ENCODE measurements at places on chromosomes 2 and 18.

GRCh38 chr2:19377717-19378116 is 19.3 kb upstream of the OSR1 start:
- no peak for DNase-seq

GRCh38 chr2:226137201-226137811 is 662.3 kb downstream of the IRS1 start:
- no peak for DNase-seq

GRCh38 chr2:105398336-105399206 is at the start of gene FHL2:
FHL2 (minus strand) TSS chr2:105399051; CDS start chr2:105386516, 12,535 bp downstream.
- peak; percentile 19 for DNase-seq

DNA sequence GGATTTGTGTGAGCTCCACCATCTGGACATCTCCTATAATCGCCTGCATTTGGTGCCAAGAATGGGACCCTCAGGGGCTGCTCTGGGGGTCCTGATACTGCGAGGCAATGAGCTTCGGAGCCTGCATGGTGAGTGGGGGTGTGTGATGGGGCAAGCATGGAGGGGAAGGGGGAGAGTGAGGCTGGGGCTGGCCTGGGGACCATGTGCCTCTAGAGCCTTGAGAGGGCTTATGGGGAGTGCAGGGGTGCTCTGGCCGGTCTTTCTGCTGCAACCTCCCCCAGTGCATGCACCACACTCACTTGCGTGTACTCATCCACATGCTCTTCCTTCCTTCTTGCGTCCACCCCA is 7.9 kb downstream of the STK11IP start:
- no peak for DNase-seq

- DNase-seq, result no peak
Measured at GRCh38 chr18:37874721-37875120, 309.1 kb upstream of the CELF4 start.

GRCh38 chr2:111054791-111055691 is 65.7 kb upstream of the BCL2L11 start:
- DNase-seq, result no peak

DNA sequence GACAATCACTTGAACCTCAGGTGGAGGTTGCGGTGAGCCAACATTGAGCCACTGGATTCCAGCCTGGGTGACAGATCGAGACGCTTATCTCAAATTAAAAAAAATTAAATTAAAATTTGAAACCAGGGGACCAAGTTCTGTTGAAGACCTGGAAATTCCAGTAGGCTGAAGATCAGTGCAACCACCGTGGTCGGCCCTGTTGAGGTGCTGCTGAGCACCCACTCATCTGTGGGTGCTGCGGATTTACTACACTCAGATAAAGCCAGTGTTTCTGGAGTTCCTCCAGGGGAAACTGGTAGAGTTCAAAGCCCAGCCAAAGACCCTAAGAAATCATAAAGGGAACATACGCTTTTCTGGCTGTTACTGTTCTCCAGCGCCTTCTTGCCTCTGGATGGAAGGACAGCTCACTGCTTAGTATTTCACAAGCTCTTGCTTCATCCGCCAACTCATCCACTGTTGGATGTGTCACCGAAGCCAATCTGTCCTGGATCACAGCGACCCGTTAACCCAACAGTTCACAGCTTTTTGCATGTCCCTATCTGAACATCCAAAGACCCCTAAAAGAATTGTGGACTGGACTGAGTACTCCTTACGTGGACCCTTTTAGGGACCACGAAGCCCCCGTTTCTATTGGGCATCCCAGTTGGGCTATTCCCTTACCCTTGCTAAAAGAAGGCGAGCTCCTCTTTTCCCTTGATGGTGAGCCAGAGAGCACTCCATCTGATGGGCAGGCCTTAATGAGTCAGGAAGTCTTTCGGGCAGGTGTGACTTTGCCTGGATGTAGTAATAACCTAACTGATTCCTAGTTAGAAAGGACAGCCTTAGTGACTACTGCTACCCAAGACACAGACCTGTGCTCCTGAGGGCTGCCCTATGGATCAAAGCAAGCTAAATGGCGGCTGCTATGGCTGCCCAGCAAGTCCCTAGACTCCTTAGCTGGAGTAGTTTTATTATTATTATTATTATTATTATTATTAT is 6.0 kb upstream of the ALPP start:
- DNase-seq, result no peak

DNA sequence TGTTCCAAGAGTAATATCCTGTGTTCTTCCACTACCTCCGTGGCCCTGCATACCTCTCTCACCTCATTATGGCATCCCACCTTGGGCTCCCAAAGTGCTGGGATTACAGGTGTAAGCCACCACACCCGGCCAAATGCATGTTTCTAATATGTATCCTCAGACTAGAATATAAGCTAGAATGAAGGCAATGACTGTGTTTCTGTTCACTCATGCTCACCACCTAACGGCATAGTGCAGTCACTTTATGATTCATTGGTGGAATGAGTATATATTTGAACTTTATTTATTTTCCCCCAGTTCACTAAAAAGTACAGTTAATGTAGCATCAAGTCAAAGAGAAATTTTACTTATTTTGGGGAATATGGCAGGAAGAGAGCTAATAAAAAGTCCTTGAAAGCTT is 11.3 kb downstream of the PIGN start:
- DNase-seq, result no peak

GRCh38 chr18:76859474-76860339 is 37.4 kb downstream of the ZNF236 start:
- no peak for DNase-seq

GRCh38 chr2:10188211-10188610 is 65.7 kb downstream of the RRM2 start:
- DNase-seq, result no peak

- no peak for DNase-seq
Measured at GRCh38 chr18:35494251-35495220, 3.2 kb downstream of the INO80C start.

- DNase-seq, result no peak
Measured at GRCh38 chr2:16665748-16666448, at the start of gene CYRIA. CYRIA (minus strand) TSS chr2:16665834; CDS start chr2:16588119, 77,715 bp downstream.

GRCh38 chr2:285531-285930 is 2.4 kb downstream of the ALKAL2 start:
- DNase-seq, result no peak

GRCh38 chr2:183229386-183229785 is 105.1 kb downstream of the NUP35 start:
- no peak for DNase-seq

Measured in activated CD8-positive, alpha-beta memory T cell treated with anti-CD3 and anti-CD28 coated beads for 1 hour (primary cell).